T-helper 2 cell (primary cell): ENCODE measurements at places on chromosomes 1 and 21.

DNA sequence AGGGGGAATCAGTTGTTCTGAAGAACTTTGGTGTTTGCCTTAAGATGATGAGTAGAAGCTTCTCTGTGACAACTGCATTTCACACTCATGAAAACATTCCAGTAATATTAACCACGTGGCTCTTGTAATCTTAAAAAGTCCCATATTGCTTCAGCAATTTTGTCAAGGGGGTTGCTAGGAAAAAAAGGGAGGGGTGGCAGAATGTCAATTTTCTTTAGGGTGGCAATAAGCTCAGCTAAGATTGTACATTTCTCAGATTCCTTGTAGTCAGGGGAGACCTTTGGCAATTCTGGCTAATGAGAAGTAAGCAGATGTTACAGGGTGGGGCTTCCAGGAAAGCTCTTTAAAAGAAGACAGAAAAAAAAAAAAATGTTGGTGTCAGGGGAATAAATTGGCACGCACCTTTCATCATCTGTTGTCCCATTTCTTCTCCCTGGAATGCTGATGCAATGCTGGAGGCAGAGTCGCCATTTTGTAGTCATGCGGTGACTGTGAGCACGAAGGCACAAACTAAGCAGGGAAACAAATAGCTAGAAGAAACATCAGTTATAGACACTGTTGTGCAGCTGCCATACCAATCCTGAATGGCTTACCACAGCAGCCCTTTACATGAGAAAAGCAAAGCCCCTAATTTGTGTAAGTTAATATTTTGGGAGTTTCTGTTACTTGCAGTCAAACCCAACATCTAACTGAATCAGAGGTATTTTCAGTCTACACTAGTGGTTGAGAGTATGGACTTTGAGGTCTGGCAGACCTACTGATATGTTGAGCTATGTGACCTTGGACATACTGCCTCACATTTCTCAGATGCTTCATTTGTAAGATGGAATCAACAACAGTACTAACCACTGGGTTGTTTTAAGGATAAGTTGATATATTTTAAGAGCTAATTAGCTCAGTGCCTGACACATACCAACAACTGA lies 56.1 kb upstream of the MRPS6 start:
- no peak for DNase-seq

GRCh38 chr1:15017120-15017519 lies 136.4 kb upstream of the TMEM51 start:
- no peak for DNase-seq

GRCh38 chr1:225454733-225455132 lies 26.9 kb upstream of the LBR start:
- no peak for DNase-seq

- DNase-seq = no peak
These were observed 93.1 kb downstream of the MACF1 start for GRCh38 chr1:39297551-39297950.

GRCh38 chr1:162704673-162705424 lies 72.6 kb downstream of the DDR2 start:
- no peak for DNase-seq

DNA sequence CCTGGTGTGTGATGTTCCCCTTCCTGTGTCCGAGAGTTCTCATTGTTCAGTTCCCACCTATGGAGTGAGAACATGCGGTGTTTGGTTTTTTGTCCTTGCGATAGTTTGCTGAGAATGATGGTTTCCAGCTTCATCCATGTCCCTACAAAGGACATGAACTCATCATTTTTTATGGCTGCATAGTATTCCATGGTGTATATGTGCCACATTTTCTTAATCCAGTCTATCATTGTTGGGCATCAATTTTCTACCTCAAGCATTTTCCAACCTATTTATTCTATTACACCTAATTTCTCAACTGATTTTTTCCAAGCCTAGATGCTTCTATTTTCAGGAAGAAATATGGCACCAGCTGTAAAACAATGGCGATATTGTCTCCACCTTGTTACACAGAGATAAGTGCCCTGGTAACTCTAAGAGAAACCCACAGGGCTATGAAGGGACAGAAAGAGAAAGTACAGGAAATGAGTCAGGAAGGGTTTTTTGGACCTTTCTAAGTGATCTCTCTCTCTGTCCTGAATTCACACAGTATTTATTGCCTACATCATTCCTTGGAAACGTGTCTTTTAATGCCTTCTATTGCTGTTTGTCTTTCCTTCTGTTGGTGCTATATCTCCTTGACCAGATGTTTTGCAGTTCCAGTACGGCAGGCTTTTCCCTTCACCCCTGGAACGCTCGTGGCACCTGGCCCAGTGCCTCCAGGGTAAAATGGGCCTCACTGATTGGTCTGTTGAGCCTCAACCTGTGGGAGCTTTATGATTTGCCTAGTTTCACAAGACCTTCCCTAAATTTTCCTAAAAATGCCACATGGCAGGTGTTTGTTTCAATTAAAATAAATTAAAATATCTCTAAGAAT lies 14.6 kb upstream of the JAK1 start:
- no peak for DNase-seq

GRCh38 chr1:176949033-176949662 lies 215.4 kb downstream of the ASTN1 start:
- no peak for DNase-seq

GRCh38 chr1:206479183-206480125 lies 9.2 kb downstream of the IKBKE start:
- peak; percentile 57 for DNase-seq

DNA sequence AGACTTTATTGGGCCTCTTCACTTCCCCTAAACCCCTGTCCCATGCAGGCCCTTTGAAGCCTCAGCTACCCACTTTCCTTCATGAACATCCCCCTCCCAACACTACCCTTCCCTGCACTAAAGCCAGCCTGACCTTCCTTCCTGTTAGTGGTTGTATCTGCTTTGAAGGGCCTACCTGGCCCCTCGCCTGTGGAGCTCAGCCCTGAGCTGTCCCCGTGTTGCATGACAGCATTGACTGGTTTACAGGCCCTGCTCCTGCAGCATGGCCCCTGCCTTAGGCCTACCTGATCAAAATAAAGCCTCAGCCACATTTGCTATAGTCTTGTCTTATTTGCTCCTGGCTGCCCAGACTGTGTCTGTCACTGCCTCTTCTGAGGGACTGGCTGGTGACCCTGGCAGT lies 5.5 kb downstream of the GSTM4 start:
- DNase-seq = no peak

GRCh38 chr1:203131548-203132200 lies 4.1 kb downstream of the ADORA1 start:
- DNase-seq = no peak

DNA sequence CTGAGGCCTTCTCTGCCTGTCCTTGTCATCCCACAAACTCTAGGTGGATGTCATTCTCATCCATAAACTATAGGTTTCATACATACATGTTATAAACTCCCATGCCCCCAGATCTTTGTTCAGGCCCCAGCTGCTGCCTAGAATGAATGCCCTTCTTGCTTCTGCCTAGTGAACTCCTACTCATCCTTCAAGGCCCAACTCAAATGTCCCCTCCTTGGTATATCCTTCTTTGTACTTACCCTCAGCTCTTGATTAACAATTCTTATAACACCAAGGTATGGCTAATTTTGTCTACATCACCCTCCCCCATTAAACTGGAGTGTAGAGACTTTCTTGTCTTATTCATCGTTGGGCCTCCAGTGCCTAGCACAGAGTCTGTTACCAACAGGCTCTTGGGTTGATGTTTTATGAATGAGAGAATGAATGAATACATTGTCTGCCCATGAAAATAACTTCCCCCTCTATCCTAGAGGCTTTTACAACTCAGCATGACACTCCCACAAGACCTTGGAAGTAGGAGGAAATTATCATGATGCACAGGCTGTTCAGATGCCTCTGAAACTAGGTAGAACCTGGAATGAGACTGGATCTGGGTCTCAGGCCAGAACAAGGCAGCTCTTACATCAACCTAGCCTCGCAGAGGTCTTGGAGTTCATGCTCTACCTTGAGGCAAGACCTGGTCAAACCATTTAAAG lies 26.9 kb downstream of the EPHB2 start:
- no peak for DNase-seq

- no peak for DNase-seq
These were observed 149.4 kb downstream of the ELAVL4 start for GRCh38 chr1:50257940-50258685.

DNA sequence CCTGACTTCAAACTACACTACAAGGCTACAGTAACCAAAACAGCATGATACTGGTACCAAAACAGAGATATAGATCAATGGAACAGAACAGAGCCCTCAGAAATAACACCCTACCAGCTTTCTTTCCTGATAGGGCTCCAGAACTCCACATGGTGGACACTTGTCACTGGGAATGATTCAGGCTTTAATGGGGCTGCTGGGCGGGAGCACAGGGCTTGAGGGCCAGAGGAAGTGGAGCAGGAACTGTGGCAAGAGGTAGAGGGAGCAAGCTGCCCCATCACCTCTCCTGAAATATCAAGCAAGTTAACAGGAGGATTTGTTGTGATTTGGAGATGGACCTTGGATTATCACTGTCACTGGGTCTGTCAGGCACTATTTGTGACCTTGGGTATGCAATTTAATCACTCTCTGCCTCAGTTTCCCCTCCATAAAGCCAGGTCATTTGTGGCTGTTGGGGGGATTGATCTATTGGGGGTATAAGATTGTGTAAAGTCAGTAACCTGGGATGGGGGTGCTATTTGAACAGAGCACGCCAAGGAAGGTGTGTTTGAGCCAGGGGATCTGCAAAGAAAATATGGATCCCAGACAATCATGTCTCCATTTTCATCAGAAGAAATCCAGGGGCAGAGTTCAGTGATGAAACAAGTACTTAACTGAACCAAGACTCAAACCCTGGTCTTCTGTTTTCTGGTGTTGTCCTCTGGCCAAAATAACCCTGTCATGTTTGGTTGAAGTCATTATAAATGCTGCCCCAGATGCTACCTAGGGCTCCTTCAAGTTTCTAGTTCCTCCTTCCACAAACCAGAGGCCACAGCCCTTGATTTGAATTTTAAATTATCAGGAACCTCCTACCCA lies 25.2 kb downstream of the ETS2 start:
- no peak for DNase-seq

DNA sequence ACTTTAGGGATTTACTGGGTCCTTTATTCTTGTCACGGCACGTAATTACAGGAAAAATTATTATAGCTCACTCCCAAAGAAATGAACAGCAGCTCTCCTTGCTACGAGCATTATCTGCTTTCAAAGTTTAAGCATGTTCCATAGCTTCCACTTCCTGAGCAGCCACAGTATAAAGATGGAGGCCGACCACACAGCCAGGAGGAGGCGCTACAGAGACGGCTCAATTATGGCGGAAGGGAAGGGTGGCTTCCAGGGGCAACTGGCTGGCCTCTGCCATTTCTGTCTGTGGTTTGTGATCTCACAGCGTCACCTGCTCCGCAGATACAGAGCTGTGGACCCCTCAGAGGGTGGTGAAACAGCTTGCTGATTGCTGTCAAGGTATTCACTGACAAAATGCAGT lies 212.3 kb upstream of the GREM2 start:
- no peak for DNase-seq

GRCh38 chr1:90882221-90882620 lies 139.6 kb downstream of the ZNF644 start:
- no peak for DNase-seq

DNA sequence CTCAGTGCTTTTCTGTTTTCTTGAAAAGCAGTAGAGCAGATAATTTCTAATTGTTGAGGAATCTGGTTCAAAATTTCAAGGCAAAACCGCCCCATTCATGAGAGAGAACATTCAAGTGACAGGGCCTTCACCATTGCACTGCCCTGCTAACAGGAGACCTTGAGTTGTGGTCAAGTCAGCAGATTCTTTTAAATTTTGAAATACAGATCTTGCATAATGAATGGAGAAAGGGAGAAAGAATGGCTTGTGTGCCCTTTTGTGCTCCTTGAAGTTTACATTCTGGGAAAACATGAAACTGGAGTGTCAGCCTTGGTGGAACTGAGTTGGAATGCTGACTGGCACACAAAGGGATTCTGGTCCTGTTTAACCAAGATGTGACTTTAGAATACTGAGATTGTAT lies 164.5 kb upstream of the UBE2U start:
- DNase-seq = no peak

- no peak for DNase-seq
These were observed 3.8 kb upstream of the BCAS2 start for GRCh38 chr1:114585231-114585630.

- DNase-seq = no peak
These were observed 287.8 kb downstream of the LMX1A start for GRCh38 chr1:165068741-165069140.

DNA sequence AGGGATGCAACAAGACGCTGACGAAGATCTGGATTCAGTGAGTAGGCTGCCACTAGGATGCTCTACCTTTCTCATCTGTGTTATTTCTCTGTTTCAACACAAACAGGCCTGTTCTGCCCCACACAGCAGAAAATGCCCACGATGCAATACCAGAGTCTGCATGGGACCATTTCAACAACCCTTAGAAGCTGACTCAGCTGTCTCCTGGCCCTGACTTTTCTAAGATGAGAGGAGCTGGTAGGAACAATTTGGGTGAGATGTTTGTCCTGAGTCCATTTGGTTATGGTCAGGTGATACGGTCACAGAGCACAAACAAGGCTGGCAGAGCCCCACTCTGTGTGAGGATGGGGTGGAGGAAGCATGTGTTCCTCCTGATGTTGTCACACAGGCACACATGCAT lies 11.5 kb upstream of the SLC2A1 start:
- no peak for DNase-seq

GRCh38 chr1:10832703-10833102 lies 36.3 kb upstream of the CASZ1 start:
- no peak for DNase-seq

- no peak for DNase-seq
These were observed 42.6 kb downstream of the KIRREL1 start for GRCh38 chr1:158035976-158036583.

DNA sequence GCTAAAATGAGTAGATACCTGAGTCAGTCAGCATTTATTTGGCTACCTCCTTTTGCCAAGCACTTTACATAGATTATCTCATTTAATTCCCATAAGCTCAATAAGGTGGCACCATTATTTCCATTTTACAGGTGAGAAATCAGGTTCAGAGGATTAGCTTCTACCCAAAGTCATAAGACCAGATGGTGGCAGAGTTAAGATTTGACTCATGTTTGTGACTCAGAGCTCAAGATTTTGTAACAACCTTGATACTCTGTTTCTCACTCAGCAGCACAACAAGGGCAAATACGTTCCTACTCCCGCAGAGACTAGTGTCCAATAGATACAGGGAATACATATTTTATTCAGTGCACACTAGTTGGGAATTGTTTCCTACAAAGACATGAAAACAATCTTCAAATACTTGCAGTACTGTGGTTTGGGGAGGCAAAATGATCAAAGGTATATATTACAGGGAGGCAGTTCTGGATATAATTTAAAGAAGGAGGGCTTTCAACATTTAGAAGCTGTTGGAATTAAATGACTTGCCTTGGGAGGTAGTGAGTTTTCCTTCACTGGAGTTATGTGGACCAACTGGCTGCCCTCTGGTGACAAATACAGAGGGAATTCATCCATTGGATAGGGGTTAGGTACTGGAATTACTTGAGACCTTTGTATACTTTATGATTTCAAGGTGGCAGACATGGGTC lies 3.6 kb downstream of the LEPR start:
- DNase-seq = no peak

GRCh38 chr1:173127369-173128307 lies 76.9 kb upstream of the TNFSF18 start:
- DNase-seq = no peak

GRCh38 chr1:229991104-229991513 lies 75.9 kb upstream of the GALNT2 start:
- no peak for DNase-seq

- DNase-seq = no peak
These were observed 16.5 kb upstream of the PIGV start for GRCh38 chr1:26771285-26771642.

- no peak for DNase-seq
These were observed 110.5 kb downstream of the OSBPL9 start for GRCh38 chr1:51727366-51727765.

GRCh38 chr1:19615438-19615837 lies 28.7 kb upstream of the NBL1 start:
- DNase-seq = no peak

- DNase-seq = no peak
These were observed 596 bp downstream of the TOR3A start for GRCh38 chr1:179082333-179082998.
